Stimulated activated CD4-positive, alpha-beta T cell treated with anti-CD3 and anti-CD28 coated beads, Interleukin-1b, Interleukin-23, amount 100 ng/mL, for 24 hours (primary cell): ENCODE measurements at places on chromosomes 4 and X.

GRCh38 chr4:138458751-138459150, 216.6 kb upstream of the SLC7A11 start:
- DNase-seq = no peak

DNA sequence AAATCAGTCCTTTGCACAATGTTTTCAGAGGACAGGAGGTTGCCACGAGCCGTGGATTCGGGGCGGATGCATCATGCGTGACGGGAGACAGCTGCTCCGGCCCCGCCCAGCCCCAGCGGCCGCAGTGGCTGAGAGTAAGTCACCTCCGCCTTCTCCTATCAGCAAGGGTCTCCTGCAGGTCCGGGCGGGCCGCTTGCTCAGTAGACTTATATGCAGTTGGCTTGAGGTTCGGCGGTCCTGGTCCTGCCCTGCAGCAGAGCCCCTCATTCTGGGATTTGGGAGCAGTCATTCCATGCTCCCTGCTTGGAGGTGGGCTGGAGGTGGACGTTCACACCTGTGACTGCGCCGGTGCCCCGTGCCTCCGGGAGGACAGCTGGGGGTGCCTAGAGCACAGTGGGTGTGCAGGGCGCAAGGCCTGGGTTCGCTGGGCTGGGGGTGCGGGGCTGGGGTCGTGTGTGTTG, 86.3 kb upstream of the ADRA2C start:
- DNase-seq = no peak

DNA sequence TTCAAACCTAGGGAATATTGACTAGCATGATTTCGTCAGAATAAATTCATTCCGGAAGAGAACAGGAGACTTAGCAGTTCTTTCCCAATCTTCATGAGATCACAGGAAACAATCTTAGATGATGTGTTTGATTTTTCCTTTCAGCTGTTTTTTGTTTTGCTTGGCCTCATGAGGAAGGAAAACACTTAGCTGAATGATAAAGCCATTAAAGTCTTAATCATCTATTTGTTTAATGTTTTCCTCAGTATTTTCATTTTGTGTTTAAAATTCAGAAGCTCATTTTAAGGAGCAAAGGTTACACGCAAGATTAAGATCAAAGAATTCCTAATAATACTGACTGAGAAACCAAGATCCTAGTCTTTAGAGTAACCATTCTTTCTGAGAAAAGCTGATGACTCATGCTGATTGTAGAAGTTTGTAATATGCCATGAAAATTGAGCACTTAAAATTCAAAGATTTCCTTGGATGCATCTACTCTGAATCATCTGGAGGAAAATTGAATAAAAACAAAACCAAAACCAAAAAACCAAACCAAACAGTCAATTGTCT, 15.4 kb upstream of the TBC1D19 start:
- DNase-seq = no peak

DNA sequence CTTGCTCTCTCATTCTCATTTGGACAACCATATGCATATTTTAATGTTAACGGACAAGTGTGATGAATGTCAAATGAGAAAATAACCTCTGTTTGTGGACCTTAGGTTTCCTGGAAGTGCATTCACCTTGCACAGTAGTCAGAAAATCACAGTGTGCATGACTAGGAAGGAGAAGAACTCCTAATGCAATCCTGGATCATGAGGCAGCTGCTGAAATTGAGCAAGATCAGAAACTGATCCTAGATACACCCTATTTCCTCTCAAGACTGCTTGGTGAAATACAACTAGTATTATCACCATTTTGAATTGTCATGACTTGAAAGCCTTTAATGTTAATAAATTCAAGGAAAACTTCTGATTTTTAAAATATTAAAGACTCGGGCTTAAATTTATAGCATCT, 1148.9 kb downstream of the STIM2 start:
- no peak for DNase-seq

- no peak for DNase-seq
Observed at GRCh38 chrX:113400193-113400704, 559.6 kb upstream of the AMOT start.

DNA sequence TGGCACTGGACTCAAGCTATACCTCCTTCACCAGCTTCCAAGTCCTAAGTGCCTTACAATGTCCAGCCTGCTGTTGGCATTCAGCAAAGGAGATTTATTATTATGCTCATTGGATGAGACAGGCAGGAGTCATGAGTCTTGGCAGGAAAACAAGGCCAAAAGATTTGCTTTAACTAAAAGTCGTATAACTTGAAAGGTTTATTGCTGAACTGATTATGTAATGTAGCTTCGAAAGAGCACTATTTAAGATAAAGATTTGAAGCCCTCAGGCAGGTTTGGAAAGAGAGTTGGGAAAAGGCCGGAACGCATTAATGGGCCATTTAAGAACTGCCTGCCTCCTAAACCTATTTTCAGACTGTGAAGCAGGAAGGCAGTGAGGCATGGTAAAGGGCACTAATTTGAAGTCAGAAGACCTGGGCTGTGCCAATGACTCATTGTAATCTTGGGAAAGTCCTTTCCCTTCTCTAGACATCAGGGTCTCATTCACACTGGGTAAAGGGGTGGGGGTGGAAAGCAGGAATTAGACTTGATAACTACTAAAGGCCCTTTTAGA, 280.5 kb upstream of the EDA2R start:
- DNase-seq = no peak

DNA sequence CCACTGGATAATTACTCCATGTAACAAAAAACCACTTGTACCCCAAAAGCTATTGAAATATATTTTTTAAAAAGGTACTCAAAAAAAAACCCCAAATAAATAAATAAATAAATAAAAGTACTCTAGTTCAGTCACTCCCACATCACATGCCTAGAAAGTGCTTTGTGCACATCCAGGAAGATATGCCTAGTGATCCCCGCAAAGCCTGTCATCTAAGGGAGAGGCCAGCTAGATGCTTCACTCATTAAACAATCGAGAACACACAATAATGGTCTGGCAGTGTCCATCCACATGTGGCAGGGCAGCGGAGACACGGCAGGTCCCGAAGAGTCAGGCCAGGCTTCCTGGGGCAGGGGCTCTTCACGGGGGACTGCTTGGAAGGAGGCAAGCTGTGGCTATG, 47.6 kb downstream of the RAB33B start:
- DNase-seq = no peak

GRCh38 chrX:122866532-122866931, 317.5 kb upstream of the GRIA3 start:
- DNase-seq = no peak

- no peak for DNase-seq
Observed at GRCh38 chr4:168743601-168744000, 246.7 kb downstream of the PALLD start.

- DNase-seq = no peak
Observed at GRCh38 chrX:11349661-11350337, 56.6 kb downstream of the AMELX start.

DNA sequence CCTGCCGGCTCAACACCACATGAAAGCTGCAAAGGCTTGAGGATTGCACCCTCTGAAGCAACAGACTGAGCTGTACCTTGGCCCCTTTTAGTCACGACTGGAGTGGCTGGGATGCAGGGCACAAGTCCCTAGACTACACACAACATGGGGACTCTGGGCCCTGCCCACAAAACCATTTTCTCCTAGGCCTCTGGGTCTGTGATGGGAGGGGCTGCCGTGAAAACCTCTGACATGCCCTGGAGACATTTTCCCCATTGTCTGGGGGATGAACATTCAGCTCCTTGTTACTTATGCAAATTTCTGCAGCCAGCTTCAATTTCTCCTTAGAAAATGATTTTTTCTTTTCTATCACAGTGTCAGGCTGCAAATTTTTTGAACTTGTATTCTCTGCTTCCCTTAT, 123.5 kb upstream of the SMARCAD1 start:
- DNase-seq = no peak

DNA sequence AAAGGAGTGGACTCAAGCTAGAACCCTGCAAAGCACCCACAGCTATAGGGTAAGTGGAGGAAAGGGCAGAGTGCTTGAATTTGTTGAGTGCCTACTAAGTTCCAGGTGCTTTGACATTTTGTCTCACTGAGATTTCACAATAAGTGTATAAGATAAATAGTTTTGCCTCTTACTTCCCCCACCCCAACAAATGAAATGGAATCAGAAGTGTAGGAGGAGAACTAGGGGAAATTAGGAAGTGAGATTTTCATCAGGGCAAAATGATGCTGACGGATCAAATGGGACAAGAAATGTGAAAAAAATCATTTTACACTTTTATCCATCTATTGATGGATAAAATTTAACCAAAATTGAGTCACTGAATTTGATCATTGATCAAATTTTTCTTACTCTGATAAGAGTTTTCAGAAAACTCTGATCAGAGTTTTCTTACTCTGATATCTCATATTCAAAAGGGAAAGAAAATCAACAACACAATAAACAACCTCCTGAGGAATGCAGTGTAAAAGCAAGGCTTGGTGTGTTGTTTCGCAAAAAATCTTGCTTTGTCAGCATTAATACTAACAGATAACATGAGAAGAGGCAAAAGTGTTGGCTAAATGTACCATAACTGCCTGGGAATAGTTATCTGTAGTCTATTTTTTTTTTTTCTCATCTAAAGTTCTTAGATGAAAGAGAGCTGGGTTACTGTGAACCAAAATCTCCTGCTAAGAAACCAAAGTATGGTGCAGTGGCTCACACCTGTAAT, 24.9 kb downstream of the PLAC8 start:
- no peak for DNase-seq

DNA sequence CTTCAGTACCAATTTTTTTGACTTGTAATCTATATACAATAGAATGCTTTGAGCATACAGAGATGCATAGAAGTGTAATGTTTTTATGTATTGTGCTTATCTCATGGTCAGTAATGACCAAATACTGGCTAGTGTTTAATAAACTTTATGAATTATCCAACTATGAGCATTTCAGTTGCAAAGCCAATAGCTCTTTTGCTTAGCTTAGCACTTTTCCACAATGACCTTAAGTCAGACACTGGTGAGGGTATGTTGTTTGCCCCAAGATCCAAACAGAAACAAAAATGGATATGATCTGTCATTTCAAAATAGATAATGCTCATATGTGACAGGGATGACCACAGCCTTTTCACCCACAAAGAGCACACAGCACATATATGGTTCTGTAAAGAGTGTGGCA, 393.0 kb downstream of the AFF2 start:
- DNase-seq = no peak

DNA sequence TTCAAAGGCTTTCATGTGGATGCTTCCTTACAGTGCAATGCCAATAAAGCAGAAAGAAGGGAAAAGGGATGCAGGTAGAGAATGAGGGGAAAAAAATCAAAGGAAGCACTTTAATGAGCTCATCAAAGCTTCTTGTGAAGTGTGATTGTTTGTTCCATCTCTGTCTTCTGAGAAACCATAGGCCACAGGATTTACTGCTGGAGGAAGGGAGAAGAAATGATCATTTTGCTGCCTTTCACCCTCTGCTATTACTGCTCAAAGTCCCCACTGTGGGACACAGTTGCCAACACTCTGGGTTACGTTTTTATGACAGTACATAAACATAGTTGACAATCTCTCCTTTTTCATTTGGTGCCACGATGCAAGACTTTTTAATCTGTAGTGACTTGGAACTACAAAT, 558.0 kb upstream of the TECRL start:
- DNase-seq = no peak

GRCh38 chr4:835148-836002, 9.4 kb upstream of the CPLX1 start:
- DNase-seq = no peak

DNA sequence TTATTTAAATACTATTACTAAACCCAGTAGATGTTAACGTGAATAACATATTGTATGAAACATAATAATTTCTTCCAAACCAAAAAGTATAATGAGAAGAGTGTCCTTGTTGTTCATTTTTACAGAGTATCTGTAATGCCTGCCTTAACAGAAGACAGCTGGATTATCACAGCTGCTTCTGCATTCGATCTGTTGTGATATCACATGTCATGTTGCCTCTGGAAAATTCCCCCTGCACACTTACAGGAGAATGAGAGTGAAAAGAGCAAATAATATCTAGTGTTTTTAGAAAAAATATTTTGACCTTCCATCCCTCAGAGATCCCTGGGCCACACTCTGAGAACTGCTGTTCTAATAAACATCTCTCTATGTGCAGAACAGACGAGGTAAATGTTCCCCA, 240.1 kb upstream of the NOCT start:
- DNase-seq = no peak

DNA sequence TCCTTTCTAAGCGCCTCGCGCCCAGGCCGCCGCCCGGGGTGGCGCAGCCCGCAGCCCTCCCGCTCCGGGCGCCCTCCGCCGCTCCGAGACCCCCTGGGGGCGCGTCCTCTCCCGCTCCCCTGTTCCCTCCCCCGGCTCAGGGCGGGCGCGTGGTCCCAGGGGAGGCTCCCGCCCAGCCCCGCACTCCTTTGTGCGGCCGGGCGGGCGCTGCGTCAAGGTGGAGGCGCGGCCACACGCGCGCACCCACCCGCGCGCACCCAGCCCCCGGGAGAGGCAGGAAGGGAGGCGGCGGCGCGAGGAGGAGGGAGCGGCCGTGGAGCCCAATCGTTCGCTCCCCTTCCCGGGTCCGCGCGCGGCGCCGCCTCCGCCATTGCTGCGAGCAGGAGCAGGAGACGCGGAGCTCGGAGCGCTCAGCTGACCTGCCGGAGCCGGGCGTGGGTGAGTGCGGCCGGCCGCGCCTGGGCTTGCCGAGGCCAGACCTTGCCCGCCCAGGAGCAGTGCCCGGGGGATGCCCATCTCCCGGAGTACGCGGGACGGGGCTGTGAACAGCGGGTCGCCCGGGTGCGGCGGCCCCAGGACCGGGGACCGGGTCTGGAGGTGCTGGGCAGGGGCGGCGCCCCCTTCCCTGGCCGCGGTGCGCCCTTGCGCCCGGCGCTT, at the start of gene NSG1:
Gene NSG1, plus strand, starts transcription at position 367 of the 657 bp plus-strand sequence. CDS start 528 bp downstream, outside the sequence.
- no peak for DNase-seq

DNA sequence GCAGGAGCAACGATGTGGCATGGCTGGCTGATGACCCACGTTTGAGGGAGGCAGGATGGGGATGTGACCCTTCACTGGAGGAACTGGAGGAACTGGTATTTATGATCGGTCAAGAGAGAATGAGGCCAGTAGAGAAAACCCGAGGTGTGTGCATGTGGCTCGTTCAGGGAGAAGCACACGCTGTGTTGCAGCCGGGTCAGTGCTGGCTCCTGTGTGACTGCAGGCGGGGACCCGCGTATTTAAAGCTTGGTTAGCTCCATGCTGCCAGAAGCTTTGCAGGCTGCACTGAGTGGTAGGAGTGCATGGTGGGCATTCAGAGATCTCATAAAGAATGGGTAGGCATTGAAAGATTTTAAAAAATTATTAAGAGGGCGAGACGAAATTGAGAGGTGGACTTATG, 52.1 kb downstream of the NELFA start:
- no peak for DNase-seq
